Activated CD4-positive, alpha-beta memory T cell treated with anti-CD3 and anti-CD28 coated beads, Interleukin-2, amount 10 ng/mL, durations not matched to agents 7 days and 5 days (primary cell): ENCODE measurements at places on chromosomes 13 and 19.

- DNase-seq: no peak
Measured at GRCh38 chr19:5011476-5012238, 42.7 kb downstream of the KDM4B start.

- no peak for DNase-seq
Measured at GRCh38 chr13:102770435-102770834, 3.2 kb downstream of the TEX30 start.

- no peak for DNase-seq
Measured at GRCh38 chr19:41861846-41862245, 1.8 kb downstream of the RPS19 start.

DNA sequence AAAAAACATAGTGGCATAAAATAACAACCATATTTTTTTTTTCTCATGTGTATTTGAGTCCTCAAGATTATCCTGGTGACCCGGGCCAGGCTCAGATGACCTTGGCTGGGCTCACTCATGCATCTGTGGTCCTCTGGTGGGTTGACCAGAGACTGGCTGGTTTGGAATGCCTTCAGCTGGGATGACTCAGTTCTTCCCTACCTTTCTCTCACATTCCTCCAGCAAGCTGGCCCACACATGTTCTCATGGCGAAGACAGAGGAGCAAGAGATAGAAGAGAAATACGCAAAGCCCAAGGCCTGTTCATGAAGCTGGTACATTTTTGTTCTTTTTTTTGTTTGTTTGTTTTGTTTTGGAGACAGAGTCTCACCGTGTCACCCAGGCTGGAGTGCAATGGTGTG lies 14.3 kb upstream of the ZNF541 start:
- DNase-seq: no peak

GRCh38 chr13:20927596-20928257 lies 25.2 kb upstream of the XPO4 start:
- no peak for DNase-seq

- DNase-seq: no peak
Measured at GRCh38 chr13:109401307-109401706, 385.1 kb downstream of the IRS2 start.

- DNase-seq: no peak
Measured at GRCh38 chr19:55208880-55209692, at the start of gene PTPRH. TSS of gene PTPRH (minus strand) at chr19:55209501. CDS start at chr19:55209433, 68 bp downstream.

DNA sequence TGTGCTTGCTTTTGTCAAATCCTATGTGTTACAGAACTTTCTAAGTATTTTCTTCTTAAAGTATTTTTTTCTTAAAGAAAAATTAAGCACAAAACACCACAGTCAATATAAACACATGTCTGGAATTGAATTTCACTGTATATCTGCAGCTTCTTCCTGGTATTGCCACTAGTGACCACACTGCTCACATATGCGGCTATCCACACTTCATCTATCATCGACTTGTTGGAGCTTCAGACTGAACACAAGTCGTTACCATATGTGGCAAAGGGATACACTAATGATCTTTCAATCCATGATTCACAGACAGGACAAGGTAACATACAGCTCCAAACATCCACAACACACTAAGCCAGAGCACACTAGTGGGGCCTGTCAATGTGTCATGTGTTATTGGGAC lies 498.4 kb upstream of the ARGLU1 start:
- DNase-seq: no peak

DNA sequence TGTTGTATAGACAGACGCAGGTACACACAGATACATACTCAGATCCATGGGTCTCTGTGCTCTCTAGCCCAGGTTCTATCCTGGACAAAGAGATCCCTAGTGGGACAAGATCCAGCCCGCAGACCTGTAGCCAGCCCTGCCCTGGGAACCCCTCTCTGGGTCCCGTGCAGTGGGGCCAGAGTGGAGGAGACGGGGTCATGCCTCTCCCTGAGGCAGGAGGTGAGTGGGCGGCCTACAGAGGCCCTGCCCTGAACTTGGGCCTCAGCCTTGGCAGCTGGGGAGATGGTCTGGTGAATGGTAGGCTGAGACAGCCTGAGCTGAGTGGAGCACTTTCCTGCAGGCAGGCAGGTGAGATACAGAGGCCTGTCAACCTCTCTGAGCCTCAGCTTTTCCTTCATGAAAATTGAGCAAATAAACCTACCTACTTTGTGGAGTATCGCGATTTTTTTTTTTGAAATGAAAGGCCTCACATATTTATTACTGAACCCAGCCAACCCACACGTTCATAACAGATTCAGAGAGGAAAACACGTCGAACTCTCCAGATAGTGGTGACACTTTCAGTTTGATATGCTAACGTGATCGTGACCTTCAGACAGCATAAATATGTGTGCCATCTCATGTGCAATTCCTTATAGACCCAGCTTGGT lies 3.4 kb upstream of the JUND start:
- peak; percentile 58 for DNase-seq

DNA sequence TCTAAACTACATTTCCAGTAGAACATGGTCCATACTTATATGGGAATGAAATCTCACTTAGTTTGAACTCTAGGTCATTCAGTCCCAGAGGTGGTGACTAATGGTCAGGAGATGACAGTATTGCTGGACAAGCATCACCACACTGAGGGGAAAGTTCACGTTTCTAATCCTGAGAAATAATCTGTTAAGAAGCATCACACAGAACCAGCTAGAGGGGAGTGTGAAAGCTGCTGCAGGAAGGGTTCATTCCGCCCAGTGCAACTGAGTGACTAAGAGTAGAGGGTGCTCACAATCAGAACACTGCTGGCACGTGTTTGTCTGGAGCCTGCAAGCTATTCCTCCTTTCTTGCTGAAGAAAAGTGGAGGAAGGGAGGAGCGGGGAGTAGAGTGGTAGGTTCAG lies 2.7 kb downstream of the COL4A1 start:
- no peak for DNase-seq

DNA sequence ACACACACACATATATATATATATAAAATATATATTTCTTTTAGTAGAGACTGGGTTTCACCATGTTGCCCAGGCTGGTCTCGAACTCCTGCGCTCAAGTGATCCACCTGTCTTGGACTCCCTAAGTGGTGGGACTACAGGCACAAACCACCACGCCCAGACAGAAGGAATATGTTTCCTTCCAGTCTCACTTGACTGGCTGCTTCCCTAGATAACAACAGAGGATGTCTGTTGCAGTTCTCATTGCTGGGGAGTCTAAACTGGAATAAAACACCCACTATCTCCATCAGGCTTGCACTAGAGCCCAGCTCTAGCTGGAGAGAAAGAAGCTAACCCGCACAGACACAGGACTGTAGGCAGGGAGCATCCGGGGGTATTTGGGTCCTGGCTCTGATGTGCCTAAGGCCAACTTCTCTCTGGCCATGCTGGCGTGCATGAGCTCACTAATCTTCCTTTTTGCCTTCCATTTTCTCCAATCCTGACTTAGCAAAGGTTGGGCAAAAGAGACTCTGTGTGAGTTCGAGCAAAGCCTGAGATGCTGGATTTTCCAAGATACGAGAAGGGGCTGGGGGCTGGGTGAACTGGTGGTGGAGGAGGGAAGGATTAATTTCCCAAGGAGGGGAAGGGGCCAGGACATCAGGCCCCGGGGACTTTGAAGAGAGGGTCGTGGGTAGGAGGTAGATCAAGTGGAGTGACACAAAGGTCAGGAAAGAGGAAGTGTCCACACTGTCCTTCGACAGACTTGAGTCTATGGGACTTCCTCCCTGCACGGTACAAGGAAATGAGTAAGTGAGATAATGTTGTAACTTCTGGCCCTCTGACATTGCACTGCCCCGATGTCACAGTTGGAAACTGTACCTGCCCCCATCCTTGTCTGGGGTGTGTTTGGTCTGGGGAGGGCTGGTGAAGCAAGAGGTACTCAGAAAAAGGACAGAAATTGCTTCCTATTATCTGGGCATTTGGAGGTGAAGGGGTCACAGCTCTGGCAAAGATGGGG lies 22.5 kb upstream of the ALOX5AP start:
- DNase-seq: peak; percentile 29

- DNase-seq: no peak
Measured at GRCh38 chr13:77207943-77208342, 119.0 kb downstream of the MYCBP2 start.

DNA sequence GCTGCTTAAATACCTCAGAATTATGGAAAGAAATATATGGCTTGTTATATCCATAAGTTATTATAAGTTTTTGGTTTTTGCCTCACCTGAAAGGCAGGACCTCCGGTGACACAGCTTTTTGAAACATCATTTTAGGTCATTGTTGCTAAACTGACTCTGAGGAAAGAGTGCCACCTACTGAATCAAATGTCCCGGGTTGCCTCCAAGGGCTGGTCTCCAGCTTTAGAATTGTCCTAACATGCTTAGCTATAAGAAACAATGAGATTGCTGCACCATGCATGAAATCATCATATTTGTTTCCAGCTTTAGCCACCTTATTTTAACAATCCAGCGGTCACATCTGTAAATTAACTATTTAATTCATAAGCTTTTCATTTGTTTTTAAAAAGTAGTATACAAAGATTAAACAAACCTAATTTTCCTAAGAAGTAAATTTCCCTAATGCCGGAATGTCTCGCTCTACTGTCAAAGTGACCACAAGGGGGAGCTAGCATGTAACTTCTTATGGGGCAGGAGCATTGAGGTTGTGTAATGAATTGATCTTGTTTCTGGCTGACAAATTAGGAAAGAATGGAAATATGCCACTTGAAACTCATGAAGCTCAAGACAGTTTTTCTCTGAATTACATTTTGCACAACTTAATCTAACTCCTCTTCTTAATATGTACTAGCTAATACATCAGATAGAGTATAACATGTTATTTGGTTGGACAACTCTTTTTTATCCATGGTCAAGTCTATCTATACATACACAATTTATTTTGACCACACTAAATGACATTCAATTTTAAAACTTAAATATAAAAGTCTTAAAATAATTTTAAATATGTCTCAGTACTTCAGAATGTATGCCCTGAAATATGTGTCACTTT lies 6.7 kb upstream of the PCDH17 start:
- no peak for DNase-seq

DNA sequence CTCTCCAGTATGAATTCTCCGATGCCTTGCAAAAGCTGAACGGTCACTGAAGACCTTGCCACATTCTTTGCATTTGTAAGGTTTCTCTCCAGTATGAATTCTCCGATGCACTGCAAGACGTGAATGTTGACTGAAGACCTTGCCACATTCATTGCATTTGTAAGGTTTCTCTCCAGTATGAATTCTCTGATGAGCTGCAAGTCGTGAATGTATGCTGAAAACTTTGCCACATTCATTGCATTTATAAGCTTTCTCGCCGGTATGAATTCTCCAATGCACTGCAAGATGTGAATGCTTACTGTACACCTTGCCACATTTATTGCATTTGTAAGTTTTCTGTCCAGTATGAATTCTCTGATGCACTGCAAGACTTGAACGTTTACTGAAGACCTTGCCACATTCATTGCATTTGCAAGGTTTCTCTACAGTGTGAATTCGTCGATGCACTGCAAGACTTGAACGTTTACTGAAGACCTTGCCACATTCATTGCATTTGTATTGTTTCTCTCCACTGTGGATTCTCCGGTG lies 20.0 kb upstream of the ZNF841 start:
- DNase-seq: no peak

DNA sequence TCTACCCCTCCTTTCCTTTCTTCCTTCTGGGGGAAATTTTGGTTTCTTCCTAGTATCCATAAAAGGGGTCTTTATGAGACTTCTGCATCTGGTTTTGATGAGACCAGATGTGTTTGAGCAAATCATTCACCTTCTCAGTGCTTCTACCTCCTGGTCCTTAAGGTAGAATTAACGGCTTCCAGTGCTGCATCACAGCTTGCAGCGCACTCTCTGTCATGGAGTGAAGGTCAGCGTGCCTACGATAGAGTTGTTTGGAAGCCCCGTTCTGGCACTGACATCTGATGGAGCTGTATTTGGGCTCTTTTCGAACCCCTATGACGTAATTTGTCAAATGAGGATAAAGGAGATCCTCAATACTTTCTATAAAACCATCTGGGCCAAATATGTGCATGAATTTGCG lies 164.2 kb downstream of the MTUS2 start:
- no peak for DNase-seq

- no peak for DNase-seq
Measured at GRCh38 chr13:112054616-112055015, 12.3 kb upstream of the SOX1 start.

DNA sequence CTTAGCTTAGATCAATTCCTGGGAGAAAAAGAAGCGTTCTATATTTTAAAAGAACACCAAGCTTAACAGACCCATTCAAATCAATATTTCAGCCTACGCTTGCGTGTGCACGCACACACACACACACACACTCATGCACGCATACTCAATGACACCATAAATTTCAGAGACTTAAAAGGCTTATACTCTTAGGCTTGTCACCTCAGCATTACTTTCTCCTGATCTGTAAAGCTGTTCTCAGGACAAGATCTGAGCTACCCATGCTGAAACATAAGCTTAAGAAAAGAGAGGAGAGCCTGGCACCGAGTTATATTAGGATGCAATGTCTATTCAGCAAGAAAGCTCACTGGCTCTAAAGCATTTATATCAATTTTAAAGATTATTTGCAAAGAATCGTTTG lies 368.5 kb downstream of the FGF14 start:
- no peak for DNase-seq

GRCh38 chr13:36950920-36951319 lies 30.9 kb upstream of the SMAD9 start:
- no peak for DNase-seq

DNA sequence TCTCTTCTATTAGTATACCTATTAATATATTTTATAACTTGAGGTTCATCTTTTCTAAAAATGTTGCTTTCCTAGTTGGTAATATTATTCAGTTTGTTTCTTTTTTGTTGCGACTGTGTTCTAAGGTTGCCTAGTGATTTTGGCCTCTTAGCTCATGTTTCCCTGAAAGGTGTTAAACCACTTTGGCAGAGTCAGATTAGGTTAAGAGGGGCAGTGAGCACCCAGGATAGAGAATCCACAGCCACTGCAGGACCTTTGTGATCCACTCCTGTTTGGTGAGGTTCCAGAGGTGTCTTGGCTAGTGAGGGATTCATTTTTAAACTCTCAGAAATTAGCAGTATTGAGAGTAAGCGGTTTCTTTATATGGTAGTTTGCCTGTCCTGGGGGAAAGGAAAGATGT lies 14.9 kb upstream of the GPR18 start:
- DNase-seq: no peak

- no peak for DNase-seq
Measured at GRCh38 chr13:49256841-49257240, 9.1 kb downstream of the CDADC1 start.
